ENCODE measurements at places on chromosomes 12 and 14. TPM values are rescaled to one million over a fixed set of nuclear protein-coding genes. Genes with fewer than 3 reads are reported as not detected.

The C14orf132 gene
- 14.0 TPM for total RNA-seq

DNA sequence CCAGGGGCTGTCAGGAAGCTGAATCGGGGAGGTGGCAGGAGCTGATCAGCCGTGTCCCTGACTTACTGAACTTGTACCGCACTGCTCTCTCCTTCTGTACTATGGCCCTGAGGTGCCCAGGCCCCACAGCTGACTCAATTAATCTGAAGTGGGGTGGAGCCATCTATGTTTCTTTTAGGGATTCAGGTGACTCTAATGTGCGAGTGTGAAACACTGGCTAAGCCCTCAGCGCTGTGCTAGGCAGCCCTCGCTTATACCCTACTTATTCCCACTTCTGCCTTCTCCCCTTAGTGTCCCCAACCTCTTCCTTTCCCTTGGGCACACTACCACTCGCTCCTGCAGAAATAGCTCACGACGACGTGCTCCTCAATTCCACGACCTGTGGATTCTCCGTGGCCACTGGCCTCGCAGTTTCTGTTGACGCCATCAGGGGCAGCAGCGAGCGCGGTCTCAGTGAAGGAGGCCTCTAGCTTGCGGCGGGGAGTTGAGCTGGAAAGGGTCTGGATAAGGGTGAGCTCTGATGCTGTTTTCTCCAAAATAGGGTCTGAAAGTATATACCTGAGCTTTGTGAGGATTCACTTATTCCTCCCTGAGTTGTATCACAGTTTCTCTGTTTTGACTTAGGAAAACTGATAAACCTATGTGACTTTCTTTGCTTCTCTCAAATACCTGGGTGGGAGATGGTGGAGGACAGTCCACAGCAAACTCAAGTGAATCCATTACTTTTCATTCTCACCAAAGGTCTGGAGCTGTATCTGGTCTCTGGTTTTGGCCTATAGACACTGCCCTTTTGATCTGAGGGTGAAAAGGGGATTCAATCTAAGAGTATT, 167.6 kb downstream of the SLC41A2 start:
- peaks cover 11% of the 10 kb centered on the region for H3K4me1 ChIP-seq
- no peak for DNase-seq
- H3K27me3 ChIP-seq: no peaks in the 10 kb centered on the region
- H3K4me3 ChIP-seq: no peak overlapping the region
- no peaks in the 10 kb centered on the region for H3K36me3 ChIP-seq

- H3K36me3 ChIP-seq: no peaks in the 10 kb centered on the region
- no peak within 1 kb of the TSS for H3K4me3 ChIP-seq
- no peaks in the 10 kb centered on the region for H3K27me3 ChIP-seq
- no peak for DNase-seq
- H3K4me1 ChIP-seq: no peaks in the 10 kb centered on the region
- H3K27ac ChIP-seq: no peak within 1 kb of the TSS
These were observed at the start of gene TESPA1 for GRCh38 chr12:54984658-54985376. Gene TESPA1, minus strand, starts transcription at chr12:54984762. Its CDS starts 10,200 bp downstream, at chr12:54974562.

DNA sequence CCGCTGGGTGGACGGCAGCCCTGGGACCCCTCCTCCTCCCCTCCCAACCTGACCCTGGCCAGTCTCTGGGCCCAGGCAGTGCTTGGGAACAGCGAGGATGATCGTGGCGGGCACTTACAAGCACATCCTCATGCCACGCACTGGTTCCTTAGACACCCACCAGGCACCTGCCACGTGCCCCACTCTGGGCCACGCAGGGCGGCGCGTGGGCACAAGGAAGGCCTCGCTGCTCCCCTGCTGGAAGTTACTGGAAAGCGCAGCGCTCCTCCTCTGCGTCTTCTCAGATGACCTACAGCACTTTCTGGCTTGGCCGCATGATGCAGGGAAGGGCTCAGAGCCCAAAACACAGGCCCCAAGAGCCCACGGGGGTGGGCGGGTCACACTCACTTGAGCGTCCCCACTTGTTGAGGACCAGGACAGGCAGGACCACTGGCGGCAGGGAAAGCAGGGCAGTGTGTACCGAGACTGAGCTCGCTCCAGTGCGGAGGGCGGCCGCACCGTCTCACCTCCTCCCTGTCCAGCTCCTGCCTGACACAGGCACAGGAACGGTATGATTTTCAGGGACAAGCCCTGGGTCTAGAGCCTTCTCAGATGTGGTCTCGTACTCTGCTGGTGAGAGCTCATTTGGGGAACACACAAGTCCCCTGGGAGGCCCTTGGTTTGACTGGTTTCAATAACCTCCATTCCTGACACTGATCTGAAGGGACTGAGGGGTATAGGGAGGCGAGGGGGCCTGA, 128.3 kb upstream of the EVL start:
- H3K27me3 ChIP-seq: no peaks in the 10 kb centered on the region
- H3K36me3 ChIP-seq: peaks cover 3% of the 10 kb centered on the region
- H3K4me1 ChIP-seq: no peaks in the 10 kb centered on the region
- H3K27ac ChIP-seq: no peak overlapping the region

DNA sequence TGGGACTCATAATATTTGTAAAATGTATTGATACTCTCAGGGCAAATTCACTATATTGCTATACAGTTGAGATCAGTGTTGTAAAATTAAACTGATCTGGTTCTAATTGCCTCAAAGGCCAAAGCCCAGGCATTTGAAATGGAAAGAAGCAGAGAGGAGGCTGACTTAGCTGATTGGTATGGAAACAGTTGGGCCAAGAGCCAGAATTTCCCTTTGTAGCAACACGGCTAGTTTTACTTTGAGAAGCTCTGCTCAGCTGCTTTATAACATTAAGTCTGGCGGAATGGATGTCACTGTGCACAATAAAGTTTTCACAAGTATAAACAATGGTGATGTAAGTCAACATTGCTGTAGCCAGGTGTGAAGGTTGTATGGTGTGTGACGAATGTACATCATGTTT, 186.4 kb downstream of the MSRB3 start:
- no peaks in the 10 kb centered on the region for H3K36me3 ChIP-seq
- no peaks in the 10 kb centered on the region for H3K27me3 ChIP-seq
- H3K27ac ChIP-seq: no peak overlapping the region
- DNase-seq: peak; percentile 90
- H3K4me1 ChIP-seq: peaks cover 5% of the 10 kb centered on the region
- no peak overlapping the region for H3K4me3 ChIP-seq

- H3K4me3 ChIP-seq: no peak overlapping the region
- no peak overlapping the region for H3K27ac ChIP-seq
- no peak for DNase-seq
- H3K27me3 ChIP-seq: no peaks in the 10 kb centered on the region
- no peaks in the 10 kb centered on the region for H3K4me1 ChIP-seq
- H3K36me3 ChIP-seq: no peaks in the 10 kb centered on the region
These were observed 21.6 kb downstream of the TRPV4 start for GRCh38 chr12:109811624-109811995.

DNA sequence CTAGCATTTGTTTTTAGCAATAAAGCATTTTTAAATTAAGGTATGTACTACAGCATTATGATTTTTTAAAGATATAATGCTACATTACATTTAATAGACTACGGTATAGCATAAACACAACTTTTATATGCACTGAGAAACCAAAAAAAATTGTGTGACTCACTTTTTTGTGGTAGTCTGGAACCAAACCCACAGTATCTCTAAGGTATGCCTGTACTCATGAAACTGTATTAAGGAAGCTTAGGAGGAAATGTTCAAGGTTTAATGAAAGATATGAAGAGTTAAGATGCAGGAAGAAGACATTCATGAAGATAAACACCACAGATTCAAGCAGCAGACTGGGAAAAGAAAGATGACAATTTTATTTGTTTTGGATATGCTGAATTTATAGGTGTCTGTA, 51.7 kb downstream of the PPP1R12A start:
- no peaks in the 10 kb centered on the region for H3K36me3 ChIP-seq
- H3K27ac ChIP-seq: peak overlapping the region; percentile 55
- peaks cover 15% of the 10 kb centered on the region for H3K4me1 ChIP-seq

DNA sequence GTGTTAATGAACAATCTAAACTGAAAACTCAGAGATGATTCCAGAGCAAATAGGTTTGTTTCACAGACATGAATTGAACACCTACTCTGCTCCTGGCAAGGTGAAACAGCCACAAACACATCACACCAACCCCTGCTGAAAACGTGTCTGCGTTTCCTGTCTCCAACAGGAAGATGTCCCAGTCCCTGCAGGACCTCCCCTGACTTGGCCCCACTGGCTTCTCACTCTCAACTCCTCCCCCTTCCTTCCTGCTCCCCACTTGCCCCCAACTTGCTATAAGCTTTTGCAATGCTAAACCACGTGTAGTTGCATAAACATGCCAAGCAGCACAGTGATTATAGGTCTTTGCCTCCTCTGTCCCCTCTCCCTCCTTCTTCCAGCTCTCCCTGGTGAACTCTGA, 567.6 kb downstream of the BCL11B start:
- no peak overlapping the region for H3K27ac ChIP-seq
- H3K36me3 ChIP-seq: no peaks in the 10 kb centered on the region
- H3K27me3 ChIP-seq: no peaks in the 10 kb centered on the region

DNA sequence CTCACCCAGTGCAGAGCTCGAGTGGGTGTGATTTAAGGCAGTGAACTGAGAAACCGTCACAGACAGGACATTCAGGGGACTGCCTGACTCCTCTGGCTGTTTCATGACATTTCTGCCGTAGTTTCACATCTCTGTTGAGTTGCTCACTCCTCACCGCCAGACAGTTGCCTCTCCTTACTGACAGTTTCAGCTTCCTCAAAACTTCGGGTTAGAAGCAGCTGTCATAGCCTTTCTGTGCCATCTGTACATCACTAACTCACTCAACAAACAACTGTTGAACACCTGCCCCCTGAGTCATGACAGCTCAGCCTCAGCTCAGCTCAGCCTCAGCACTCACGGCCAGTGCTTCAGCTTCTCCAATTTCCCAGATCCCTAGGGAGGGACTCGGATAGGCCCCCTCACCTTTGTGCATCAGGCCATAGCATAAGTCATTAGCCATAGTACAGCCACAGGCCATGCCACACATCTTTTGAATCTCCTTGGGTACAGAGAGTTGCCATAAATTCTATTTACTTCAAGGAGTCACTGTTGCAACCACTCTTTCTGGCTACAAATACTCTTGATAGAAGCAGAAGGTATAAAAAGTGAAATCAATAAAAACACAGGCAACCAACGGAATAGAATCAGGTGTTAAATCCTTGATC, 6.2 kb upstream of the SLC15A4 start:
- no peaks in the 10 kb centered on the region for H3K27me3 ChIP-seq
- no peaks in the 10 kb centered on the region for H3K4me1 ChIP-seq
- no peak overlapping the region for H3K4me3 ChIP-seq
- no peaks in the 10 kb centered on the region for H3K36me3 ChIP-seq
- no peak for DNase-seq
- no peak overlapping the region for H3K27ac ChIP-seq

The TAS2R20 gene
- 0.57 TPM for total RNA-seq

GRCh38 chr12:6425590-6426531, 18.9 kb upstream of the CD27 start:
- H3K27ac ChIP-seq: no peak overlapping the region
- peaks cover 10% of the 10 kb centered on the region for H3K4me1 ChIP-seq
- no peaks in the 10 kb centered on the region for H3K36me3 ChIP-seq
- no peak for DNase-seq
- H3K4me3 ChIP-seq: no peak overlapping the region

DNA sequence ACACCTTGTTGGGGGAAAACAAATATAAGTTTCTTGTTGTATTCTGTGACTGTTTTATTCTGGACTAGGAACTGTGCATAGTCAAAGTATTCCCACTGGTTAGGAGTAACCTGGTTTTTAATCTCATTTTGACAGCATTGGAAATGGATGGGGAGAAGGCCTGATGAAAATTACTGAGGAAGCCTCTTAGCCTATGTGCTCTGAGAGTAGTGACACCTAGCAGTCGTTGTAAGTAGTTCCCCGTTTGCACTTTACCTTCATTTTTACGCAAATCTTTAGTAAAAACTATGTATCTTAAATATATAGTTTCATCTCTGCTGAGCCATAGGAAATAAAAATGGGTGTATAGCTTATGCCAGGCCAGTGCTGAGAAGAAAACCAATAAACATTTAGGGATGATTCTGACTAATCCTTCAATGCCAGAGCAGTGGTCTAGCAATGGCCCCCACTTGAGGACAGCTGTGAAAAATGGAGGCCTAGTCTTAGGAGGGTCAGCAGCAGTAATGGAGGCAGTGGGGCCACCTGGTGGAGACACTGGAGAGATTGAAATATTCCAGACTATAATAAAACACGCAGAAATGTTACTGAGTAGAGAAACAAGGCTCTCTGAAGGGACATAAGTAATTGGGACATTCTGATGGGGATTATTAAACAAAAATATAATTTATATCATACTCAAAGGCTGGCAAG, 133.2 kb upstream of the NOVA1 start:
- no peak overlapping the region for H3K27ac ChIP-seq
- H3K36me3 ChIP-seq: no peaks in the 10 kb centered on the region
- H3K27me3 ChIP-seq: no peaks in the 10 kb centered on the region
- no peak for DNase-seq
- no peak overlapping the region for H3K4me3 ChIP-seq

The TUBA1A gene
- total RNA-seq: 932 TPM

GRCh38 chr12:12088761-12089160, 18.0 kb downstream of the BCL2L14 start:
- H3K27ac ChIP-seq: no peak overlapping the region
- no peaks in the 10 kb centered on the region for H3K36me3 ChIP-seq
- H3K27me3 ChIP-seq: peaks cover 2% of the 10 kb centered on the region
- DNase-seq: no peak
- no peak overlapping the region for H3K4me3 ChIP-seq
- H3K4me1 ChIP-seq: peaks cover 13% of the 10 kb centered on the region

GRCh38 chr14:88698651-88699050, 94.1 kb downstream of the EML5 start:
- H3K27me3 ChIP-seq: no peaks in the 10 kb centered on the region
- H3K36me3 ChIP-seq: no peaks in the 10 kb centered on the region
- H3K27ac ChIP-seq: no peak overlapping the region
- no peaks in the 10 kb centered on the region for H3K4me1 ChIP-seq
- H3K4me3 ChIP-seq: no peak overlapping the region

DNA sequence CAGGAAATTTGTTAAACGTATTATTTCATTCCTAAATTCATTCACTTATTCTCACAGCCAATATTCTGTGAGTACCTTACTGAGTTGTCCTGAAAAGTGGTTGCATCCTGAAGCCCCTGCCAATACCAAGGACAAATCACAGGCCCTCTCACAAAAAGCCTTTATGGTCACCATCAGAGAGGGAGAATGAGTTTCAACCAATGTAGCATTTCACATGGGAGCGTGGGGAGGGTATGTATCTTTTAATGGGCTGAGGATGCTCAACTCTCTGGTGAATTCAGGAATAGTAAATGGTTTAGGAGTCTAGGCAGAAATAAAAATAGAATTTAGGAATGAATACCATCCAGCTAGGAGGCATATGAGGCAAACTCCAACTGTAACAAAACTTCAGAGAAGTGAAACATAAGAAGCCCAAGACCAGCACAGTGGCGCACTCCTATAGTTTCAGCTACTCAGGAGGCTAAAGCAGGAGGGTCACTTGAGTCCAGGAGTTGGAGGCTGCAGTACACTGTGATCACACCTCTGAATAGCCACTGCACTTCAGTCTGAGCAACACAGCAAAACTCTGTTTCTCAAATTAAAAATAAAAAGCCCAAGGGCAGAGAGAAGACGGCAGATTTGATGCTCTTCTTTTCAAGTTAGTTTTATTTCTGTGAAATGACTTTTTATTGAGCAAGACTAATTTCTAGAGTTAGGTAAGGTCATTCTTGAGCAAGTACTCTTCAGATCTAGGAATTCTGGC, 142.7 kb downstream of the HMGA2 start:
- peaks cover 28% of the 10 kb centered on the region for H3K36me3 ChIP-seq
- H3K4me3 ChIP-seq: no peak overlapping the region
- no peak for DNase-seq
- peaks cover 8% of the 10 kb centered on the region for H3K4me1 ChIP-seq
- no peak overlapping the region for H3K27ac ChIP-seq
- no peaks in the 10 kb centered on the region for H3K27me3 ChIP-seq

- H3K27ac ChIP-seq: no peak overlapping the region
- H3K4me3 ChIP-seq: no peak overlapping the region
- H3K4me1 ChIP-seq: no peaks in the 10 kb centered on the region
- peak; percentile 23 for DNase-seq
These were observed 151.0 kb upstream of the NAV3 start for GRCh38 chr12:77679686-77680085.
